ENCODE measurements at places on chromosomes 16 and 17.

DNA sequence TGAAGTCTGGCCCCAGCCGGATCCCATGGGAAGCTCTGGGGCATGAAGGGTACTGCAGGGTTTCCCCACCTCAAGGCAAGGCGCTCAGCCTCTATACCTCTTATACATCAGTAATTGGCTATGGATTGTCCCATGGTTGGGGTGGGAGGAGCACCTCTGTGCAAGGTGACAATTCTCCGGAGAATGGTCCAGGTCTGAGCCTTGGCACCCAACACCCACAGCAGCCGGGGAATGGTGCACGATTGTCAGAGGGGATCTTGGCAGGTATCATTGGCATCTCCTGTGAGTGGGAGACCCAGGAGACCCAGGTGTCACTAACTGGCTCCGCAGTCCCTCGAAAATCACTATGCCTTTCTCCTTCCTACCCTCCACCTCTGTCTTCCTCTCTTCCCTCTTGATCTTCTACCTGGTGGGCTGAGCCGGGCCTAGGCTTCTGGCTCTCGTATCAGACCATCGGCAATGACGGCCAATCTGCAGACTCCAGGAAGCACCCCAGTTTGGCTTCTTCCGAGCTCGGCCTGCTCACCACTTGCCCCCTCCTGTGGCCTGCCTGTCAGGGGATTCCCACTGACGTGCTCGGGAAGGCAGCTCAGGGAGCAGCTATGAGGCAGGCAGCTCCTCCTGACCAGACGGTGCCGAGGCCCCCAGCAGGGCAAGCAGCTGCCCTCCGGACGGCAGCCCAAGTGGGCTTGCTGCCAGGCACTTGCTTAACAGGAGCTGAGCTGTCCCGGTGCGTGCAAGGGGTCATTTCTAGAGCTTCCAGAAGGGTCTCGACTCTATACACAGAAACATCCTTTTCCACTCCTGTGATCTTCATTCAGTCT, 10.0 kb upstream of the CALB2 start:
- no peak for DNase-seq

- DNase-seq, result no peak
Observed at GRCh38 chr16:24054741-24055491, 201.2 kb upstream of the CACNG3 start.

- no peak for DNase-seq
Observed at GRCh38 chr16:72852421-72852820, 195.5 kb downstream of the ZFHX3 start.

DNA sequence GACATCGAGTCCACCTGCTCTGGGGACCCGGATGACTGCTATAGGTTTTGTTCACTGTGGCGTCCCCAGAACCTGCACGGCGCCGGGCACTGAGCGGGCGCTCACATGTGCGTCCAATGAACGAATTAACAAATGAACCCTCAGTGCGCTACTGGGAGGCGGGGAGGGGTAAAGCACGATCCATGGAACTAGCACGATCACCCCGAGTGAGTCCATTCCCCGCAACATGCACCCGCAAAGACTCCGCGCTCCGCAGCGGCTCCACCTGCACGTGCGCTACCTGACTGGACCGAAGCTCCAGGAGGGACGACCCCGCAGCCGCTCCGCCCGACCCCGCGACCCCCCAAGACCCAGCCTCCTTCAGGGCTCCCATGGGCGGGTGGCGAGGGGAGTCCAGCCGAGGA, 491 bp downstream of the TRAP1 start:
- DNase-seq, result peak; percentile 73

DNA sequence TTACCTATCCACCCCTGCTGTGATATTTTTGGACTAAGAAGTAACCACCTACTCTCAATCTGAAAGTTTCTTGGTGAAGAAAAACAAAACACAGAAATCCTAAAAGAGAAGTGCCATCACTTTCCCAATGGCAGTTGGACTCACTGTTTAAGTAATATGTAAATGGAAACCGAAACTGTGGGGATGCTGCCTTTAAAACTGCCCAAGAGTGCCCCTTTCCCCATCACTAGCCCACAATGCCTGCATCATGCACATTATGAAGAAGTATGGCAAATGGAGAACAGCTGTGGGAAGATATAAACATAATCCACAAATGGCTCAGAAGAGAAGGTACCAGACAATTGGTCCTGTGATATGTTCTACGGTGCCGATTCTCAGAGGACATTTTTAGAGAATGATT, 33.5 kb upstream of the SLC6A2 start:
- no peak for DNase-seq

- DNase-seq, result no peak
Observed at GRCh38 chr17:47895347-47895855, 635 bp upstream of the SP2 start.

GRCh38 chr17:77884967-77885641, 73.4 kb upstream of the TNRC6C start:
- no peak for DNase-seq

DNA sequence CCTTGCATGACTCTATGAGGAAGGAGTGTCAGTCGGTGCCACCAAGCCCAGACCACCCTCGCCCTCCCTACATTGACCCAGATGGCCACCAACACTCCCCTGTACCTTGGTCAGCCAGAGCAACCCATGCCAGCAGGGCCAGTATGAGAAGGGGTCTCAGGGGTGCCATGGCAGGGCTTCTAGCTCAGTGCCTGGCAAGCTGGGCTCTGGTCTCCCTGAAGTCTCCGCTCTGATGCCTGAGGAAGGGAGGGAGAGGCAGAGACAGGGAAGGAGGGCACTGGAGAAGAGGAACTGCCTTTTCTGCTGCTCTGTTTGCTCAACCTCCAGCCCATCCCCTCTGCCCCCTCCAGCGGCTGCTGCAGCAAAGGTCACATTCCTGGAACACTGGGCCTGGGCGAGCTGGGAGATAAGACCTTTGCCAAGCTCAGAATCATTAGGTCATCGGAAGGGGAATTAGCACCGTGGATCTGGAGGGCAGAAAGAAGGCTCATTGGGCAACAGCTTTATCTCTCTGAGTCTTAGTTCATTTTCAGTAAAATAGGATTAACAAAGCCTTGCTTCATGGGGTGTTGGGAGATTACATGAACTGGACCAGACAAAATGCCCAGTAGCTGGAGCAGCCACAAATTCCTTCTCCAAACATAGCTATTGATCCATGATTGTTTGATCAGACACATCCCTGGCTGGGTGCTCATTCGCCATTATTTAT, at the start of gene VTN:
TSS of gene VTN (minus strand) at position 273 of the 709 bp plus-strand sequence. CDS start at position 169, 104 bp downstream.
- DNase-seq, result no peak

DNA sequence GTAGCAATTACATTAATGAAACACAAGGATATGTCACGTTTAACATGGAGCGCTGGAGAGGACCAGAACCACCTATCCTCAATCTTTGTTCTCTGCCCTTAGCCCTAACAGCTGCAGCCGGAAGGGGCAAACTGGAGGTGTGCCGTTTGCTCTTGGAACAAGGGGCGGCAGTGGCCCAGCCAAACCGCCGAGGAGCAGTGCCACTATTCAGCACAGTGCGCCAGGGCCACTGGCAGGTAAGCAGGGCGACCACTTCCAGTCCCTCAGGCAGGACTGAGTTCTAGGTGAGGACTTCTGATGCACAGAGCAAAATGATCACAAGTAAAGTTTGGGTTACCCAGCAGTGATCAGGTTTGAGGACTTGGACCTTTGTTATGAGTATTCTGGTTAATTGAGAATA, 41.1 kb downstream of the CYB561 start:
- no peak for DNase-seq

- DNase-seq, result no peak
Observed at GRCh38 chr17:77867976-77868713, 90.4 kb upstream of the TNRC6C start.

- no peak for DNase-seq
Observed at GRCh38 chr17:77165577-77165976, 24.8 kb downstream of the SEC14L1 start.

DNA sequence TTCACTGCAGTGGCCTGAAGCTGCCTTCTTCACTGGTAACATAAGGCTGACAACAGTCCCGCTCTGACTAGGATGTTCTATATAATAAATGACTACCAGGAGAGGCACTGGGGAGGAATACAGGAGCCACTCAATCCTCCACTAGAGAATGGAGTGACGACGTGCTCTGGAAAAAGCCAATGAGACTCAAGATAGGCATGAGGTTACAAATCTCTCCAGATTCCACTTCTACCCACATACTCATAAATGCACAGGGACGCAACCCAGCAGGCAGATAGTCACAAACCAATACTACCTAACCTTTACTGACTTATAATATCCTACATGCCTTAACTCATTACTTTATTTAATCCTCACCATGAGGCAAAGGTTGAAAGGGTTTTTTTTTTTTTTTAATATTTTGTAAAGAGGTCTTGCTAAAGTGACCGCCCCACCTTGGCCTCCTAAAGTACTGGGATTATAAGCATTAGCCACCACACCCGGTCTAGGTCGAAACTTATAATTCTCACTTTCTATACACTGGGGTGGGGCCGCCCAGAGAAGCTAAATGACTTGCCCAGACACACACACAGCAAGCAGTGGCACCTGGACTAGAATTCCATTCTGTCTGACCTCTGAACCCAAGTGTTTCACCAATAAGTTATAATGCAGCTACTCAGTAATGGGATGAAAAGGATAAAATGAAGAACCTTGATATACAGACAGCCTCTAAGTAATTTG, 33.7 kb downstream of the TOM1L2 start:
- DNase-seq, result no peak

GRCh38 chr17:3965118-3965800, 1.0 kb upstream of the ATP2A3 start:
- DNase-seq, result peak; percentile 78

Data from NCI-H1417 (cell line).